ENCODE measurements at places on chromosomes 12 and 14.

GRCh38 chr12:12010277-12011039 lies 60.3 kb upstream of the BCL2L14 start:
- no peak for DNase-seq

GRCh38 chr12:12443431-12443878 lies 86.6 kb downstream of the BORCS5 start:
- DNase-seq, result no peak

DNA sequence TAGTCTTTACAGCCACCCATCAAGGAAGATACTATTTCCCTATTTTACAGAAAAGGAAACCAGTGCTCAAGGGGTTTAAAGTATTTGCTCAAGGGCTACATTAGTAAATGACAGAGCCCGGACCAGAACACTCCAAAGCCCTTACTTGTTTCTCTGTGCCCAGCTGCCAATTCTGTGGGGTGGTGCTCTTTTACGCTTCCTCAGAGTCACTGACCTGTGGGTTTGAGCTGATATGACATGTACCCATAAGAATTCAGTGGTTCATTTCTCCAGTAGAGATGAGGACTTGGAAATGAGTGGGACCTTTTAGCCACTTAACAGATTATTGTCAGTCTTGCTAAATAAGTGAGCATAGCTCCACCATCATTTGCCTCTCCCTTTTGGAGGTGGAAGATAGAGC lies 37.4 kb upstream of the NKX2-8 start:
- DNase-seq, result no peak

DNA sequence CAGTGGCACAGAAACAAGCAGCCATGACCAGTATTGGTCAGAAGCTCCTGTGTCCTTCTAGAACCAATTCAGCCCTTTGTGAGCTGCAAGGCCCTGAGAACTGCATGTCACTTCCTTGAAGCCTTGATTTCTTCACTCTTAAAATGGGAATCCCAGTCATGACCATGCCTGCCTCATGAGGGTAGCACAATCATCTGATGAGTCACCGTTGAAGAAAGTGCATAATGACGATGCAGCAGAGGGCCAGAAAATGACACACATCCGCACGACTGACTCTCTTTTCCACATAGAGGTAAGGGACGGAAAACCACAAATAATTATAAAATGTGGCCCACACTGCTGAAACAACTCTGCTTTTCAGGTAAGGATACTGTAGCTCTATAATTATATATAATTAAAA lies 777.4 kb downstream of the BCL11B start:
- no peak for DNase-seq

DNA sequence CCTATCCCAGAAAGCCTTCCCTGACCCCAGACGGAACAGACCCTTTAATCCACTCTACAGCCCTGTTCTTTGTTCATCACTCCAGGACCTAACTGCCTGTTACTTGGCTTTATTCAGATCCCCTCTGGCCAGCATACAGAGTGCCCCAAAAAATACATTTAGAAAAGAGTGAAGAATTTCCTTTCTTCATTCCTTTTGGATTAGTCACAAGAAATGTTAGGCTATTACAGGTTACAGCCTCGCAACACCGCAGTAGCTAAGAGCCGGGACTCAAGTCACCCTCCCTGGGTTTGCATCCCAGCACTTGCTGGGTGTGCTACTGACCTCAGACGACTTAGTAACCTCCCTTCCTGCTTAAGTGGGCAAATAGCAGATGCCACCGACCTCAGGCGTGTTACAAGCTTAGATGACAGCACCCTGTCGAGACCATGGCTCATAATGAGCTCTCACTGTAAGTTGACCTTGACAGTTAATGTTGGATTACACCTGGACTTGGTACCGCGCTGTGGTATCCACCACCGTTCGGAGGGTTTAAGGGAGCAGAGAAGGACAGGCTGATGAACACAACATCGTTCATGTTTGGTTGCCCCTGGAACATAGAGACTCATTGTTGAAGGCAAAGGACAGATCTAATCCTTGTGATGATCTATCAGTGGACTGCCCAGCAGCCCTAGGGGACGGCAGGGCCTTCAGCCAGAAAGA lies 12.9 kb downstream of the GLRX5 start:
- DNase-seq, result no peak

GRCh38 chr12:89742337-89743022 lies 33.8 kb upstream of the ATP2B1 start:
- DNase-seq, result no peak

Measured in H1 (cell line).